ENCODE measurements at places on chromosomes 6 and 20.

DNA sequence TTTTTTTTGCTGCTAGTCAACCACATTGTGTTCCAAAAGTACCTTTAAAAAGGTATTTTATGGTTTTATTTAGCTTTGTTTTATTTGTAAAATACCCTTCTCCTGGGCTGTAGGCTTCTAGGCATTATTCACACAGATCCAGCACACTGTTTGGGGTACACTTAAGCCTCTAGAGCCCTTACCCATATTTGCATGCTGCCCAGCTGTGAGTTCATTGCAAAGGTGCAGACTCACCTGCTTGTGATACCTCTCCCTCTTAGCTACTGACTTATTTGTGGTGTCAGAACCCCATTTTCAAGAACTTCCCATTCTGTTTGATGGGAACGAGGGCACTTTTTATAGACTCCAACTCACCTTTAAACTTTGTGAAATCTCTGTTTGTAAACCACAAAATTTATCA is 69.8 kb downstream of the RIN2 start:
- no peak for DNase-seq

GRCh38 chr20:31704225-31705119 is 18.2 kb downstream of the BCL2L1 start:
- DNase-seq, result no peak

DNA sequence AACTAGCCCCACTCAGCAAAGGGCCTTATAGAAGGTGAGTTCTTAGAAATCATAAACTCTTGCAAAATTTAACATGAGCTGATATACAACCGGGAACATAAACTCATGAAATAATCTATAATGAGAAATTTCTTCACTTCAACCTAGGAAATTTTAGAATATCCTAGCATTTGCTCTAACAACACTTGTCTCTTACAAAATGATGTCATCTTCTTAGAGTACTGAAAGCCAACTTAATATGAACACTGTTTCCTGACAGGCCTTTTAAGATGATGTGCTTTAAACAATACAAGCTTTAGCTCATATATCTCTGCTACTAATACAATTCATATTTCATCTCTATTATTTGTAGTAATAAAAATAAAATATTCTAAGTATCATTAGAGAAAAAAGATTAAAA is 932 bp downstream of the PACRG start:
- DNase-seq, result no peak

GRCh38 chr6:21907291-21907690 is 313.7 kb downstream of the SOX4 start:
- no peak for DNase-seq

- DNase-seq, result no peak
Observed at GRCh38 chr20:36988494-36988966, 37.0 kb upstream of the SAMHD1 start.

DNA sequence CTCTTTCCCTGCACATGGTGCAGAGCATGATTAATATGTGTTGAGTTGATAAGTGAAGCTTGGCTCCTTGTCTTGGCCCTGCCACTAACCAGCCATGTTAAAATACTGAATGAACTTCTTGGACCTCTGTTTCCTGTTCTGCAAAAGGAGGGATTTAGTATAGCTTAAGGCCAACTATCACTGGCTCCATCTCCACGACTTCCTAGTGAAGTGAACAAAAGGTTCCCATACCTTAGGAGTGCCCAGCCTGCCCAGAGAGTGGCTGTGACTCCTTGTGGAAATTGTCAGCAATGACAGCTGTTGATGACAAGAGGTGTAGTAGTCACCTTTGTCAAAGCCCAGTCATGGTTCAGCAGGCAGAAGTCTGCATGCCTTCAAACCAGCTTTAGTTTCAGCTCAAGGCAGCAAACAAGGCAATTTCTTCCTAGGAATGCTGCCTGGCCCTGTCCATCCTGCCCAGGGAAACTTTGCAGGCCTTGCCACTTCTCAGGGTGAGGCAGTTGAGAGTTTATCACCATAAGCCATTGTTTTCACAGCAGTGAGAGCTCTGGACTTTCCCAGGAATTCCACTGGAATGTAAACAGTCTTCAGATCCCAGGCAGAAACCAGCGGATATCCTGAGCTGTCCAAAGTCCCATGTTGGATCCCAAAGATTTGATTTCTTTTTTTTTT is 169.7 kb upstream of the TNFAIP3 start:
- DNase-seq, result no peak

DNA sequence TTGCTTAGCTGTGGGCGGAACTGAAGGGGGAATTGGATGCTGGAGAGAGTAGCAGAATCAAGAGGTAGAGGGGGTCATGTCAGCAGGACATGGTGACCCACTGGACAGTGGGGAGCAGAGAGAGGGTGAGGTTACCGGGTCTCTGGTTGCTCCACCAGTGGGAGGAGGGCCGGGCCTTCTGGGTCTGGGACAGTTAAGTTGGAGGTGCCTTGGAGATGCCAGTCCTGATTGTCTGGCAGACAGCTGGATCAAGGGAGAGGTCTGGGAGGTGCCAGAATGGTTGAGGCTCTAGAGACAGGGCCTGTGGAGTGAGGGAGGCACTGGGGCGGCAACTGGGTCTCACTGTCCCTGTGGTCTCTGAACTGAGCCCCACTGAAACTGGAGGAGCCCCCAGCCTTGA is 24.6 kb downstream of the MANBAL start:
- DNase-seq, result no peak

GRCh38 chr20:54293526-54293925 is 85.6 kb downstream of the PFDN4 start:
- peak; percentile 53 for DNase-seq

- no peak for DNase-seq
Observed at GRCh38 chr6:93123585-93123984, 295.8 kb downstream of the EPHA7 start.

GRCh38 chr6:164085091-164086075 is 670.9 kb downstream of the QKI start:
- DNase-seq, result no peak

GRCh38 chr6:168609914-168610490 is 169.0 kb downstream of the SMOC2 start:
- no peak for DNase-seq

DNA sequence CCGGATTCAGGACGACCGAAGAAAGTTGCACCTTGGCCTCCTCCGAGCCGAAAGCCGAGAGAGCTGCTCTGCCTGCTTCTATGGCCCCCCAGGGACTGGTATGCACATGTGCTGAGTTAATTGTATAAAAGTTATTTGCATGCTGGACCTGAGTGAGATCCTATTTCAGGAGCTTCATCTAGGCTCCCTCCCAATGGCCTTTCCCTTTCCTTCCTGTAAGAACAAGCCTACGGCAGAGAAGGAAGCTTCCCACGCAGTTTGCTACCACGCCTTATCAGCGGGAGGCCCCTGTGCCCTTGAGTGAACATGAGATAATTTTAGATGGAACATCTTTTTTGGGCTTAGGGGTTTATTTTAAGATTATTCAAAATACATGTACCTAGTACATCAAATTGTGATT is 65.9 kb downstream of the RIN2 start:
- DNase-seq, result no peak

- DNase-seq, result no peak
Observed at GRCh38 chr20:8398263-8399051, 266.4 kb downstream of the PLCB1 start.

- no peak for DNase-seq
Observed at GRCh38 chr20:35117196-35117595, 24.6 kb upstream of the TRPC4AP start.

- no peak for DNase-seq
Observed at GRCh38 chr6:136511397-136511796, 38.8 kb downstream of the MAP7 start.

DNA sequence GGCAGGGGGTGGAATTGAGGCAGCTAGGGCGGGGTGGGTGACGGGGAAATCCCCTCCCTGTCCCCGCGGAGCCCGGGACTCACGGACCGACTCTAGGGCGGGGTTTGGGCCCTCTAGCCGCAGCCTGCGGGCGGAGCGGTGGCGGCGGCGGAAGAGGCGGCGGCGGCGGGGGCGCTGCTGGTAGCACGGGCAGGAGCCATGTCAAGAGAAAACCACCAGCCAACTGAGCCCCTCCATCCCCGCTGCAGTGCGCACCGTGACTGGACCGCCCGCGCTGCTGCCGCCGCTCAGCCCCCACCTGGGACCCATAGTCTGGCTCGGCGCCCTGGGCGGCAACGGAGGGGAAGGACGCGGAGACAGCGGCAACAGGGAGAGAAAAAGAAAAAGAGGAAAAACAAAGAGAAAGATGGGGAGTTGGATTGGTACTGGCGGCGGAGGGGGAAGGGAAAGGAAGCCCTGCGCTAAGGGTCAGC is 1.2 kb upstream of the C6orf62 start:
- peak; percentile 39 for DNase-seq

DNA sequence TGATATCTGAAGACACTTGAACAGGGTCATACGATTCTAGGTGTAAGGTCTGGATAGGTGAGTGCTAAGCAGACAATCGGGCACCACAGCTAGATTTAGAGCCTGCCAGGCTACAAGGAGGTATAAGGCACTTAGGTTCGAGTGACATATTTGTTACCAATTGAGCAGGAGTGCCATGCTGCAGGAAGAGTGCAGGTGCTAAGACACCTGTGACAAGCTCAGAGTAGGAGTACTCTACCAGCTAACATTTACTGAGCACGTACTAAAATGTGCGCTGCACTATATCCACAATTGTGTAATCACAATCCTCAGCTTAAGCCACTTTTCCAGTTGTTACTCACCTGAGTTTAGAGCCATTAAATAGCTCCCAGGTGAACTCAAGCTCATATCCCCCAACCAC is 227.8 kb upstream of the MOCS1 start:
- no peak for DNase-seq

- no peak for DNase-seq
Observed at GRCh38 chr6:162622572-162622971, 105.0 kb downstream of the PRKN start.

DNA sequence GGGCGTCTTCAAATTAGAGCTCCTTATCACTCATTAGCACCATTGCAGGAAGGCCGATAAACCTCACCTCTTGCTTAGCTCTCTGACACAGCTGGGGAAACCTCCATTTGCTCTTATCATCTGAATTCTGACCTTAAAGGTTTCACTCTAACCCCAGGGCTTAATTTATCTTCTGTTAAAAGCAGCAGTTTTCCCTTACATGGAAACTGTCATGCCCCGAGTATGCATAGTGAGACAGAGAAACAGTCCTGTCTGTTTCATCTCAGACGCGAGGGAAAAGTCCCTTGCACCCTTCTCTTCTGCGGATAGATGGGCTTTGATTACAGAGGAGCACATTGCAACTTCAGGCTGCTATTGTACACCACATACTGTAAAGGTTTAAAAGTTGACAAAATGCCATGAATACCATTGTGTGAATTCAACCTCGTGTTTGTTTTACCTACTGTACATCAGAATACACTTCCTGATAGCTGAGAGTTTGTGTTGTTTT is 191.5 kb upstream of the BMP2 start:
- DNase-seq, result no peak

GRCh38 chr6:27140999-27141528 is 106.4 kb upstream of the PRSS16 start:
- DNase-seq, result no peak

DNA sequence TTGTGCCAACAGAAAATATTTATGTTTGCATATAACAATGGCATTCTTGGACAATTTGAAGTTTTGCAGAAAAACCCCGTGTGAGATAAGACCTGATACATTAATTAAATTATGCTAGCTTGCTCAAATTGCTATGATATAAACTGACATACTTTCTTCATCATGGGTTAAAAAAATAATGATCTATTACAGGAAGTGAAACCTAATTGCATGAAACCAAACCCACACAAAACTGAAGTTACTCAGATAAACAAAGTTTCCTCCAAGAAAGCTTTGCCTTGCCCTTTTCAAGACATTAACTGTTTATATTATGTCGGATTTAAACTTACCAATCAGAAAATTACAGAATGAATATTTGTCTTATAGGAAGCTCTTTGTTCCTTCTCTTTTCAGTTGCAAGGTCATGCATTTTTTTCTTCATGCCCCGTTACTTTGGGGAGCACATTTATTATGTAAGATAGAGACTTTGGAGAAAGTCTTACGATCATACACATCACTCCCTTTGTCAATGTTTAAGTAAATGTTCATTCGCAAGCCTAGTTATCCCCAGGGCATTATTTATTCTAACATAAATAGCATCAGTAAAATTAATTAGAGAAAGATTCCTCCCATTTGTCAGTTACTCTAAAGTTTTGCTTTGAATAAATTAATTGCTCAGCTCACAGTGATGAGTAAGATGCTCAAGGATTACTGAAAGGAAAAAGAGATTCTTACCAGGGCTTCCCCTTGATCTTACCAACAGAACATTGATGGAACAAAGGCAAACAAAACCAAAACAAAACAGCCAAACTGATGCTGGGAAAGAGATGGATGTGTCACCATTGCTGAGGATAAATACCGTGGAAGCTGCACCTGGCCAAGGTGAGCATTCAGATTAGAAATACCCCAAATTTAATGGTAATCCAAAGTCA is 14.8 kb upstream of the TMEM244 start:
- DNase-seq, result no peak

GRCh38 chr6:72401865-72402264 is 220.0 kb upstream of the KCNQ5 start:
- DNase-seq, result no peak

DNA sequence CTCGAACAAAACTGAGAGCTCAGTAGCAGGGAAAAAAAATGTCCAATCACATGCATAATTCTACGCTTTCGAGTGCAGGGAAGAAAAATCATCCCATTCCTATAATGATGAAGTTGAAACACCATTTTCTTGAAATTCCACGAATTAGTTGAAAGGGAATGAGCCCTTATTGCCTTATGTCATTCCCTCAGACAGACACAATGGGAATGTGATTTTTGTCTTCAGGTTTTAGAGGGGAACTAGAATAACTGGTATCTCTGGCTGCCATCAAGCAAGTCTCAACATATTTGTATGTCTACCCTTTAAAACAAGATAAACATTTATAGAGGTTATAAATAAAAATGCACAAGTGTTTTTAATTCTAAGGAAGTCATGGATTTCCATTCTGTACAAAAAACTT is 87.9 kb downstream of the KIF13A start:
- DNase-seq, result no peak

DNA sequence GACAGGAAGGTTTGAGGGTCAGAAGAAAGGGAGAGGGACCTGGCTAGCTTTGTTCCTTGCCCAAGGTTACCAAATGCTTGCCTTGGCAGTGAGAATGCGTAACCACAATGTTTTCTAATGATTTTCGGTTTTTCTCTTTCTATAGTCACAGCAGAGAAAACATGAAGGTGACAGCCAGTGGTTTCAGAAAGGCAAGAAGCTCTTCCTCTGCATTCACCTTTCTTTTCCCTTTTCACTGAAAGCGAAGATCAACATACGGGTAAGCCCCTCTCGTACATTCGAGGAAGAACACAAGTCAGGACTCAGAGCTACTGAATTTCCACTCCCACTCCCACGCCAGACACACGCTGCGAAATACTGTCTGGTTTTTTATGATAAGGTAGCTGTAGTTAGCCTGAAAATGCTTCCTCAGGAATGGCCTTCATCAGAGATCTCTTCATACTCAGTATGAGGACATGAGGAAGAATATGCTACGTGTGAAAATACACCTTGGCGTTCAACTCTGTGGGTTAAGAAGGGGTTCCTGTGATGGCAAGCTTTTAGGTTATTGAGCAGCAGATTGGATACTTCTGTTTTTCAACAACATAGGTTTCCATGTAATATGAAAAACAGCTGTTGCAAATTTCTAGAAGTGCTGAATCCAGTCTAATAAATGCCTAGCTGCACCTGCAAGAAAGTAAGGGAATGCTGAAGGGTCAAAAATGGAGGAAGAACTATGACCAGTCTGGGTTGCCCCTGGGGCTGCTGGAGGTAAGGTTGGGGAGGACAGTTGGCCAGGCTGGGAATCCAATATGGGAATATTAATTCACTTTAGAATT is 7.4 kb upstream of the CD83 start:
- DNase-seq, result no peak
